ENCODE measurements at places on chromosomes 12 and 14.

- DNase-seq: peak; percentile 25
Measured at GRCh38 chr12:115640929-115641328, 636.6 kb downstream of the MED13L start.

GRCh38 chr12:91778091-91778832, 367.4 kb downstream of the BTG1 start:
- peak; percentile 14 for DNase-seq

DNA sequence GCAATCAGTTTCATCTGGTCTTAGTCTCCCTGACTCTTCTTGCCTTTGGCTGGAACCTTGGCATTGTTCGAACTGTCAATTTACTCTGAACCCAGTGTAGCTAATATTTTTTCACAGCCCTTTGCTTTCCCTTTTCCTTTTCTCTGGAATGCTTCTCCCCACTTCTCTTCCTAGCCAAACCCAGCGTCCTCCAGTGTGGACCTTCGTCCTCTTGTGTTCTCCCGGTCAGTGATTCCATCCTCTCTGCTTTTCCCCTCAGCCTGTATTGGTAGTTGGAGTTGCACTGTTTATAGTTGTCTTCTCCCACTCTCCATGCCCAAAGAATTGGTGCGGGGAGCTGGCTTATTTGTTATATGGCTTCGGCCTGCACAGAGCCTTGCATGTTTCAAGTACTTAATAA, 9.4 kb downstream of the ACVR1B start:
- no peak for DNase-seq

DNA sequence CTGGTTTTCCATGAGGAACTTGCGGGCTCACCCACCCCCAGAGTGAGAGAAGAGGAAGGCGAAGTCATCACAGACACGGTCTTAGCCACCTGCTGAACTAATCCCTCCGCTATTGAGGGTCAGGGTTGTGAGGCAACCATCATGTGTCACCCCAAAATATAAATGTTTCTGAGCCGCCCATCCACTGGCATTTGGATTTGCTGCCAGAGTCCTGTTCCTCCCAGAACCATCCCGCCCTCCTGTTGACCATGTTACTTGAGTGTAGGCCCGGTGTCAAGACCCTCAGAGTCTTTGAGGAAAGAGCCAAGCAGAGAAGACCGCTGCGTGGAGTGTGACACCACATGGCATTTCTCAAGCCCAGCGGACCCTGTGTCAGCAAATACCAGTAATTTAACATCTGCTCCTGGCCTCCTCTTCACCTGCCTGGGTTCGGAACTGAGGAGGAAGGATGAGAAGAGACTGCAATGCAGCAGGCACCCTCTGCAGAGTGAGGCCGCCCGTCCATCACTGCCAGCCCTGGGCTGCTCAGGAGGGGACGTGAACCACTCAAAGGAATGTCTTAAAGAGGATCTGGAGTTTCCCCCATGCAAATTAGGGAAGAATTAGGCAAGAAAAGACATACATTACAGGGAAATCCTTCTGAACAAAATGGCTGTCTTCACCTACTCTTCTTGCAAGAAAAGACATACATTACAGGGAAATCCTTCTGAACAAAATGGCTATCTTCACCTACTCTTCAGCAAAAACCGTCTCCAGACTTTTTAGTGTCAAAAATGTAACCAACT, 100.4 kb downstream of the FBXL14 start:
- DNase-seq: no peak

GRCh38 chr12:116259800-116260577, 17.5 kb downstream of the MED13L start:
- DNase-seq: peak; percentile 17

- DNase-seq: no peak
Measured at GRCh38 chr14:22095860-22096513, 422.4 kb upstream of the OR4E1 start.

DNA sequence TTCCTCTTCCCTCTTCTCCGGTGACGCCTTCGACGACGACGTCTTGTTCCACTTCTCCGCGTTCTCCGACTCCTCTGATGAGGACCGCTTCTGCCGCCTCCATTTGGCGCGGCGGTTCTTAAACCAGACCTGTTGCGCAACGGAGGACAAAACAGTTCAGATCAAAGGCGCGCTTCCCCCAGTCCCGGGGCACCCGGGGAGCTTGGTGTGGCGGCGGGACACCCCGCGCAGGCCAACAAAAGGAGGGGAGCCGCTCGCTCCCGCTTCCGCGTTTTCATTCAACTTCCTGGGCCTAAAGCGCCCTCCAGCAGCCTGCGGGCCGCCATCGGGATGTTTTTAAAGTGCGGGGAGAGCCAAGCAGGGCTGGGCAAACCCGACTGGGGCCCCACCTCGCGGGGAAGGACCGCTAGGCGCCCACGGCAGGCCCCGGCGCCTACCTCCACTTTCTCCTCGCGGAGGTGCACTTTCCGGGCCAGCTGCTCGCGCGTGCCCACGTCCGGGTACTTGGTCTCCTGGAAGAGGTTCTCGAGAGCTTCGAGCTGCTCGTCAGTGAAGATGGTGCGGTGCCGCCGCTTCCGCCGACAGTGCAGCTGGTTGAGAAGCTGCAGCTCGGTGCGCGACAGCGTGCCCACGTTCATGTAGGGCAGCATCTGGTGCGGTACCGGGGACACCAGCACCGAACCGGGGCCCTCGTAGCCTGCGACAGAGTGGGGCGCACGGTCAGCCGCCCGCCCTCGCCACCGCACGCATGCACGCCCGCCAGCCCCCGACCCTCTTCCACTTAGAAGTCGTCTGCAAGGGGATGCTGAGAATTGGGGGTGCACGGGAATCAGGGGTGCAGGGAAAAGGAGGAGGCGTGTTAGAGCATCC, 1.2 kb downstream of the GSC start:
- DNase-seq: no peak

DNA sequence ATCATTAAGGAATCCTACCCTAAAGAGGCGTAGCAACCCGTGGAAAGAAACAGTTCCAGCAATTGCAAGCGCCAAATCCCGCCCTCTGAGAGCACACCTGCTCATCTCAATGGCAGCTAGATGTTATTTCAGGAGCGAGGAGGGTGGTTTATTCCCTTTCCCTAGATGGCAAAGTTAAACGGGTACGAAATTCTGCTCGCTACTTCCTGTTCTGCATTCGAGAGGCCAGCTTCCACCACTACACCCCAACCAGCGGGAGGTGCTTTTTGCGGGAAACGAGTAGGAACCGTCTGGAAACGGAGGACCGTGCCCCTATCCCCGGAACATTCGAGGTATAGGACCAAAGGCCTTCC, 536 bp downstream of the VPS29 start:
- peak; percentile 44 for DNase-seq

DNA sequence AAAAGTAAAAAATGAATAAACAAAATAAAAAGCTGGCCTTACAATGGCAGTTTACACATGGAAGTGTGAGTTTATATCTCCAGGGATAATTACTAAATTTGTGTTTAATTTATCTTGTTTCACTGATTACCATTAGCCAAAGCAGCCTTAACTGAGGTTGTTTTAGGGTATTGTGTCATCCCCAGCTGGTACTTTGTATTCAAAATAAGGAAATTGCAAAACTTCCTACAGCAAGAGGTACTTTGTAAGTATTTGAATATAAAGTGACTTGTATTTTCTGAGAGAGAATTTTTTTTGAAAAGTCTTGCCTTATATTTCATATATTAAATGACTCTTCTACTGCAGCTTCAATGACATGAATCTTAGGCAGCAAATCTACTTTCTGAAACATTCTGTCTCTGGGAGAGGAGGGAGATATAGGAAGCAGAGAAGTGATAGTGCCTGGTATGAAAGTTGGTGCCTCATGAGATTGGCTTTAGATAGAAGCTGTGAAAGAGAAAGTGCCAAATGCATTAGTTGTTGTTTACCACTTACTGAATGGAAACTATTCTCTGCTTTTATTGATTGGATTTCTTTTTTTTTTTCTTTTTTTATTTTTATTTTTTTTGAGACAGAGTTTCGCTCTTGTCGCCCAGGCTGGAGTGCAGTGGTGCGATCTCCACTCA, 6.7 kb downstream of the FNTB start:
- no peak for DNase-seq

- no peak for DNase-seq
Measured at GRCh38 chr12:55965941-55966407, at the start of gene PMEL. Gene PMEL, minus strand, starts transcription at chr12:55966042. Its CDS starts 31 bp downstream, at chr12:55966011.

- DNase-seq: no peak
Measured at GRCh38 chr12:74728006-74728405, 190.4 kb downstream of the ATXN7L3B start.

GRCh38 chr14:95413289-95414215, 93.8 kb upstream of the CLMN start:
- no peak for DNase-seq

DNA sequence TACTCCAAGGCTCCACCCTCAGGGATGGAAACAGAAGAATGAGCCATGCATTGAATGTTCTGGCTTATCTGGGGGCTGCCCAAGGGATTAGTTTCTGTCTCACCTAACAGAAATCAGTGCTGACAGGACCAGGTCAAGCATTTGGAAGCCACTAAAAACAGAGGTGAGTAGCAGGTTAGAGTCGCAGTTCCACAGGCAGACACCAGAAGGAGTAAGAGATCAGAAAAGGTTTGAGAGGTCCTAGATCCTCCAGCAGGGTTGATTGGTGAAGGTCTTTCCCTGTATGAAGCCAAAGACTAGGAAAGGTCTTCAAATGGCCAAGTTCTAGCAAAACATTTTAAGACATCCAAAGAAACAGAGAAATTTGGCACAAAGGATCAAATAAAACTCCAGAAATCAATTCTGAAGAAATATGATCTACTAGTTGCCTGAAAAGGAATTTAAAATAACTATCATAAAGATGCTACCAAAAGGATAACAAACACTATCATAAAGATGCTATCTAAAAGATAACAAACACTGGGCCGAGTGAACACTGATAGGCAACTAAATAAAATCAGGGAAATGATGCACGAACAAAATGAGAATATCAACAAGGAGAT, 19.5 kb upstream of the TTC9 start:
- DNase-seq: peak; percentile 13

DNA sequence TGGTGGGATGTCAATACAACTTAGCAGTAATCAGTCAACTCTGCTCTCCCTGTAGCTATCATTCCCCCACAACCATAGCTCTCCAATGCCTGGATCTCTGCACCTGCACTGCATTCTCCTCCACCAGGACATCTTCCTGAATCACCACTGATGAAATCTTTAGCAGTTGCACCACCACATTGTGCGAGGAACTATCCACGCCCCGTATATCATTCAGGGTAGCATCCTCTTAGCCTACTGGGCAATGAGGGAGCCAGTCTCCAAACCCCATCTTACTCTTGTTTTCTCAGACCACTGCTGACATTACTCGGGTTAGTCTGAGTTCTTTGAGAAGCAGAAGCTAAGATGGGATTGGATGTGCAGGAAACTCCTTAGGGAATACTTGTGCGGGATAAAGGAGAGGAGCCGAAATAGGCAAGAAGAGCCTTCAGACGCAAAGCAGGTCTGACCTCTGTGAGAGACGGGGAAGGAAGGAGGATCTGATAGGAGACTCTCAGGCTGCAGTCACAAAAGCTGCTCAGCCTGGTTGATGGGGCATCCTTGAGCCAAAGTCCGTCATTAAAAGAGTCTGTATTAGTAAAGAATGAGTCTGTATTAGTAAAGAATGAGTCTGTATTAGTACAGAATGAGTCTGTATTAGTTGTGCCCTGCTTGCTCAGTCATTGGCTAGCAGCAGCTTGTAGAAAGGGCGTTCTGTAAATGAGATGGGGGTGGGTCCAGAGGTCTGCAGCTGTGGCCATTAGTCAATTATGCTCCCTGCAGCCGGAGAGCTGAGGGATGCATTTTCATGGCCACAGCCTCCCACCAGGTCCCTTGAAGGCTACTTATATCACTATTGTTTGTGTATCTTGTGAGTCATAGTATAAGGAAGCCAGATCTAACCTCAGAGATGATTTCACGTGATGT, 49.6 kb upstream of the RASSF3 start:
- DNase-seq: peak; percentile 91

DNA sequence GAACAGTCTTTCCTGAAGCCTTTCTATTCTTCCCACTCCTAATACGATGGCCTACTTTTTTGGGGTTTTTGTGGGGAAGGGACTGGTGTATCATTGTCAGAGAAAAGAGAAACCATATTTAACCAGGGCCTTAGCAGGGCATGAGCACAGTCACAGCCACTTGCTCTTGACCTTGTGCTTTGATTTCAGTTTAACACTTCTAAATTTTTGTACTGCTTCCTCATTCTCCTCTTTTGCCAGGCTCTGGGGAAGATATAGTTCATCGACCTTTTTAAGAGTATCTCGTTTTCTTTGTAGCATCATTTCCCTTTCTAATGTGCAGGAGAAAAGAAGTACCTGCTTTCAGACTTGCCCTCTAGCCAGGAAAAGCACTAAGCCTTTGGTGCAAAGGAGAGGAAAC, 2.2 kb downstream of the ZBTB1 start:
- no peak for DNase-seq

DNA sequence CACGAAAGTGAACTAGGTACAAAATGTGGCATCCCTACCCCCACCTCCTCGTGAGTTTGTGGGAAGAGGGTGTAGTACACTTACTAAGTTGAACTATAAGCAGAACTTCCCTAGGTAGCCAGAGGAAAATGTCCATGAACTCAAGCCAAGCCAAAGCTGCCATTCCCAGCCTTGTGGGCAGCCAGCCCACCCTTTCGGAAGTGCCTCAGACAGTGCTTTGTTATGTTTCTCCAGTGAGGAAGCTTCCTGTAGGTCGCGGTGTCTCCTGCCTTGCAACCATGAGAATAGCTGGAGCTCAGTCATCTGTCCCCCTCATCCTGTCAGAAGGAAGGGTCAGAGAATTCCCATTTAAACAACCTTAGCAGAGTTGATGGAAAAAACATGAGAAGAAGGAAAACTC, 266.9 kb downstream of the DUSP6 start:
- no peak for DNase-seq

DNA sequence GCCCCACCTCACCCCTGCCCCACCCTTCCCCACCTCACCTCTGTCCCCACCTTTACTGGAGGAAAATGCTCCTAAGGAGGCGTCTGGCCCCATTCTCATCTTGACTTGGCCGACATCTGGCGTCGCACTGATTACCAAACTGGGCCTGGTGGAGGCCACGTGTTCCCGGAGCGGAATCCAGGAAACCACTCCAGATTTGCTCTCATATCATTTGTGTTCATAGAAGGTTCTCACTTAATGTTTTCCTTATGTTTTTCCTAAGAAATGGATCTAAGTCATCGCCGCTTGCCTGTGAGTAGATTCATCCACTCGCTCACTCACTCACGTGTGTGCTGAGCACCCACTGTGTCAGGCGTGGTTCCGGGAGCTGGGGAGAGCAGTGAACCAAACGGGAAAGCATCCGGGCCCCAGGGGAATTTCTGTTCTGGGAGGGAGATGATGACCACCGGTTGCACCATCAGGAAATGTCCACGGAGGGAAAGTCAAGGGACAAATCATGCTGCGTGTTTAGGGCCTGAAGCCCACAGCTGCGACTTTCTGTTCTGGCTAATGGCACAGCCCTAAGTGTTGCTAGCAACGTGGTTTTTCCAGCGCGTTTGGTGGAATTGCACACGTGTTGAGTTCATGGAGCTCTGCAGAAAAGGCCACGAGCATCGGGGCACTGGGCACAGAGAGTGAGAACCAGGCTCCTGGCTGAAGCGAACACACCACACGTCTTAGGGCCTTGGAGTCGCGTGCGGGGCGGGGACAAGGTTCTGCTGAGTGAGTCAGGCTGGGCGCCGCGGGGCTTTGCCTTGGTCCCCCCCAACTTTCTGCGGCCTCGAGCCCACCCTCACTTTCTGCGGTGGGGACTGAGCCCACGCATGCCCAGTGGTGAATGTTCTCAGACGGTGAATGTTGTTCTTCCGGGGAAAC, 57.7 kb downstream of the ADGRD1 start:
- peak; percentile 7 for DNase-seq
